AG20443 (cell line): ENCODE measurements at places on chromosomes 7 and 10.

GRCh38 chr7:95865716-95866371 is 93.5 kb downstream of the DYNC1I1 start:
- peak; percentile 26 for DNase-seq

DNA sequence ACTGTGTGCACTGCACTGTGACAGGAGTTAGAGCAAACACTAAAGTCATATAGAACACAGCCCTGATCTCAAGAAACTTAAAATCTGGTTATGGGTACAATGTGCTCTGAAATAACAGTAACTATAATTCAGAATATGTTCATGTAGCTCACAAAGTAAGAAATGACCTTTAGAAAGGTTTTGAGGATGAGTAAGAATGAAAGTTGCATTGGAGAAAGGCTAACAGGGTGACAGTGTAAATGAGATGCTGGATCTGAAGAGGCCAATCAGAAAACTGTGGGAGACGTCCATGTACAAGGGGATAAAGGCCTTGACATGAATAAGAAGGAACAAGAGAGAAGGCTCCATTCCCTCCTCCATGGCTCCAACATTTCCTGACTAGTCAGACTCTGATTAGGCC is 124.7 kb downstream of the GRM3 start:
- no peak for DNase-seq

- peak; percentile 34 for DNase-seq
Measured at GRCh38 chr7:93948106-93948505, 26.6 kb downstream of the GNG11 start.

DNA sequence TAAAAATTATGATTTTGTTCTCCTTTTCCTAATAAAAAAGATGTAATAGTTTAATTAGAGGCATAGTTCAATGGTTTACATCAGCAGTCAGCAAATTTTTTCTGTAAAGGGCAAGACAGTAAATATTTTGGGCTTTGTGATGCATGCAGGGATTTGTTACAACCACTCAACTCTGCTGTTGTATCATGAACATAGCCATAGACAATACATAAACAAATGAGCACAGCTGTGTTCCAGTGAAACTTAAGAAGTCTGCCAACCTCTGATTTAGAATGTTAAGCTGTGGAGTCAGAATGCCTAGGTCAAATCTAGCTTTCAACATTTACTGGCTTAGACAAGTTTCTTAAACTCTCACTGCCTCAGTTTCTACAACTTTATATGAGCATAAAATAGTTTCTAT is 31.6 kb downstream of the ASZ1 start:
- no peak for DNase-seq

GRCh38 chr10:42932735-42933447 is 144.0 kb upstream of the RET start:
- DNase-seq = peak; percentile 13

DNA sequence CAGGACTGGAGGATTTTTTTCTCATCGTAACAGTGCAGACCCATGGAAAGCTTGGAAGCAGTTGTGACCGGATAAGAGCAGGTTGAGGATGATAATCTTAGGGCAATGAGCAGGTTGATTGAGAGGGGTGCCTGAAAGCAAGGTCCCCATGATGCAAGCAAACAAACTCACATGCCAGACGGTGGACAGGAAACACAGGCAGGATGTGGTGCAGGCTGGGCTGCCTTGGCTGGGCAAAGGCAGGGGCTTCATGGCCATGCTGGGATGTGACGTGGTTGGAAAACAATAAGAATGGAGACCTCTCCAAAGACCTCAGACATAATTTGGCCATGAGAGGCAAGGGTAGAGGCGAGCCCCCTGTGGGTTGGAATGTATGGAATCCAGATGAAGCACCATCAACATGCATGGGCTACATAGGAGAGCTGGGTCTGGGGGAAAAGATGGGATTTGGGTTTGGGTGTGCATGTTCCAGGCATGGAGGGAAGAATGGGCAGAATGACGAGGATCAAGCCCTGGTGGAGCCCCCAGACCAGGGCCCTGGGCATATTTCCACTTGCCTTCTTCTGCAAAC is 58.3 kb downstream of the IKZF1 start:
- no peak for DNase-seq

DNA sequence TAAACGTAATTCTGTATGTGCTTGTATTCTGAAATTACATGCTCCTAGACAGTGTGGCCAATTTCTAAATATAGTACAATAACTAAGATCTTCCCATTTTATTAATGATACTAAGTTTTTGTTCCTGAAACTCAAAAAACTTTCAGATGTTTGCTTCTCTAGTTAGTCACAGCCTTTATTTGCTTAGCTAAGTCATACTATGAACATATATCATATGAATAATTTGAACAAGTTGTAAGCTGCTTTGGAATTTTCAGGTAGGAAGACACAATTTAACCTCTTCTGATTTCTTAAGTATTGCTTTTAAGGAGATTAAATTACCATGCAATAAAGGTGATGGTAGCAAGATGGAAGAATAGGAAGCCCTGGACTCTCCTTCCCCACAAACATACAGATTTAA is 148.7 kb downstream of the AMPH start:
- DNase-seq = no peak

DNA sequence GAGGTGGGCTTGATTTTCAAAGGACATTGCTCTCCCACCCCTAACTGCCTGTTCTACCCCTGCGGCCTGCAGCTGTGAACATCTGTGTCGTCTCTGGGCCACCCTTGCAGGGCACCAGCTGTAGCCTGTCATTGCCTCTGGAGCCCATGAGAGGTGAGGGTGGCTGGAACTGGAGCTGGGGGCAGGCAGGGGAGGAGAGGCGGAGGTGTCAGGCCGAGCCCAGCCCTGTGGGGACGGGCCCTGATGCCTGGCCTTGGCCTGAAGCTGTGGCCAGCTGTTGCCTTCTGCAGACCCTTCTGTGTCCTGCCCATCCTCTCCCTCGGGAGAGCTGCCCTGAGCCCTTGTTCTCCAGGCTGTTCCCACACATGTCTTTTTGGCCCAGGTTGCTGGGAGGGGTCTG is 44.5 kb downstream of the PALD1 start:
- DNase-seq = no peak

DNA sequence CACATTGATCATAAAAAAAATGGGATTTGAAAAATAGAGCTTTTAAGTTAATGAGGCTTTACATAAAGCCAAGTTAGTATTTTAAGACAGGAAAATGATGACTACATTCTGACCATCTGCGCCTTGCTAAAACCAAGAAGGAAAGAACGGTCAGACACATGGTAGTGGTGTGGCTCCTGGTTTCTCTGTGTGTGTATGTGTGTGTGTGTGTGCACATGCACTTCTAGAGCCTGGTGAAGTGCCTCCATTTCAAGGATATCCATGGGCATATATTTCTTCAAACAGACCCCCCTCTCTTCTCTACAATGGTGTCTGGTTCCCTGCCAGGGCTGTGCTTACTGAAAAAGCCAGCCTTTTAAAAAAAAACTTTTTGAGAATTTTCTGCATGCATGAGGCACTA is 80.9 kb downstream of the FRMPD2 start:
- no peak for DNase-seq

DNA sequence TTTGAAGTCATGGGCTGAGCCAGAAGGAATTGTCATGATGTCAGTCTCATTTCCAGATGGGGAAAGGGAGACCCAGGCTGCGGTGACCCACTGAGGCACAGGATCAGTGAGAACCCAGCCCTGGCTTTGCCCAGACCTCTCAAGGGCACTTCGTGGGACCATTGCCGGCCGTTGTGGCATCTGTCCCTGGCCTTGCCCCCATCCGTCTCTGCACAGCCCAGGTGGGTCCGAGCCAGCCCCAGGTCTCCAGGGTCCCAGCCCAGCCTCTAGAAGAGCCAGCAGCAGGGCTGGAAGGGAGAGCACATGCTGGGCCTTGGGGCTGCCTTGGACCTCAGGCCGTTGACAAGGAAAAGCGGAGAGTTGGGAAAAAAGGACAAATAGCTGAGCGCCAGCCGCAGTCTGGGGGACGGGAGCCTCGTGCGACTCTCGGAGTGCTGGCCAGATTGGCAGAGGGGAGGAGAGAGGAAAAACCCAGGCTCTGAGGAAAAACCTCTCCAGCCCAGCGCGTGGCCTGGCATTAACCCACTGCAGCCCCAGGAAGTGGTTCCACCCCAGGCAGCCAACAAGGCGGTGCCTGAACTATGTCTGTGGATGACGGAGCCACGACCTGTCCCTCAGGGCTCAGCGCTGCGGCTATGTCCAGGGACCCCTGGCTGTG is 30.2 kb downstream of the GRIFIN start:
- DNase-seq = no peak

GRCh38 chr7:16007911-16008310 is 321.4 kb upstream of the MEOX2 start:
- DNase-seq = no peak

DNA sequence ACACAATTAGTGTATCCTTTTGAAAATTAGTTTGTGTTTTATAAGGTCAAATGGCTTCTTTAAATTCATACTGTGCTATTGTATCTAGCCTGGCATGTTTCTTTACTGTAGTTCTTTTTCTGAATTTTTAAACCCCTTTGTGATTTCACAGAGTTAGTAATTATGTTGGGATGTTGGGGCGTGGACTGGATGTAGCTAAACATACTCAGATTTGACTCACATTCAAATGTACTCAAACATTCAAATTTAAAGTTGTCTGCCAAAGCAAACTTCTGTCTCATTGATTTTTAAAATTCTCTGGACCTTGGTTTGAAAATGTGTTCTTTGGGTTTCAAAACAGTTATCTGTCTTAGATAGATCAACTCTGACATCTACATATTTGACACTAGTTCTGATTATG is 7.2 kb upstream of the NRP1 start:
- DNase-seq = peak; percentile 32

- no peak for DNase-seq
Measured at GRCh38 chr10:108453166-108453565, 1288.7 kb upstream of the SORCS1 start.

- DNase-seq = peak; percentile 24
Measured at GRCh38 chr7:28957064-28957750, 923 bp downstream of the TRIL start.

DNA sequence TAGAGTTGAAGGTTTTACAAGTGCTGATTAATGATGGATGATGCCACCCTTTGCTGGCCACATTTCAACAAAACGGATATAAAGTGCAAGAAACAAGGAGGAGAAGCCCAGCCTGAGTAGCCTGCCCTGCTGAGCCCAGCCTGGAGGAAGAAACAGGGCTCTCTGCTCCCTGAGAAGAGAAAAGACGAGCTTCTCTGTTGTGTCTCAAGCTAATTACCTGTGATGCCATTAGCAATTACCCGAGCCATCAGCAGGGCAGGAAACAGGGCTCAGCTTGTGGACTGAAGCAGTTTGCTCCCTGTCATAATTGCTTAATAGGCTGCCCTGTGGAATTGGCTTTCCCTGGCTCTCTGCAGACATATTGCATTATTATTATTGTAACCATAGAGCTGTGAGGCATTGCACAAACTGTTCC is 709.3 kb upstream of the AUTS2 start:
- DNase-seq = peak; percentile 20

DNA sequence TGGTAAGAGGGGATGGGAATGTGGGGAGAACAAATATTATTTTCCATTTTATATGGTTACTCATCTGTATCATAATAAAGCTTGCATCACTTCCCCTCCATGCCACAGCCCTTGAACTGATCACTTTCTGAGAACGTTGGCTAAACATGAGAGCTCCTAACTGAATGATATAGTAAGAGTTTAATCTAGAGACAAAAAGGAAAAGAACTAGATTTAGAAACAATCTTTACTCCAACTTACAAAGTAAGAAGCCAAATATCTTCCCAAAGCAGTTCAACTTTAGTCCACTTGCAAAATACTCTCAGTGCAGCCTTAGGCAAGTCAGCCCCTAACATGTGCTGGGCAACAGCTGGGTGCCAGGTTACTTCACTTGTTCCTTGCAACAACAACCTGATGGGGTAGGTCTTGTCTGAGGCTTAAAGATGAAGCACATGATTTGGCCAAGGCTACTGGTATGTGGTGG is 20.3 kb downstream of the SMURF1 start:
- no peak for DNase-seq

GRCh38 chr7:116588225-116588624 is 63.4 kb downstream of the CAV1 start:
- peak; percentile 64 for DNase-seq

- no peak for DNase-seq
Measured at GRCh38 chr7:152663931-152664330, 12.0 kb downstream of the XRCC2 start.

GRCh38 chr10:11154849-11155498 is 137.3 kb downstream of the CELF2 start:
- no peak for DNase-seq

- no peak for DNase-seq
Measured at GRCh38 chr10:23643111-23643780, 204.4 kb downstream of the OTUD1 start.

GRCh38 chr10:22332116-22332692 is 11.3 kb downstream of the BMI1 start:
- no peak for DNase-seq

GRCh38 chr10:3312403-3312940 is 139.9 kb upstream of the PITRM1 start:
- no peak for DNase-seq

DNA sequence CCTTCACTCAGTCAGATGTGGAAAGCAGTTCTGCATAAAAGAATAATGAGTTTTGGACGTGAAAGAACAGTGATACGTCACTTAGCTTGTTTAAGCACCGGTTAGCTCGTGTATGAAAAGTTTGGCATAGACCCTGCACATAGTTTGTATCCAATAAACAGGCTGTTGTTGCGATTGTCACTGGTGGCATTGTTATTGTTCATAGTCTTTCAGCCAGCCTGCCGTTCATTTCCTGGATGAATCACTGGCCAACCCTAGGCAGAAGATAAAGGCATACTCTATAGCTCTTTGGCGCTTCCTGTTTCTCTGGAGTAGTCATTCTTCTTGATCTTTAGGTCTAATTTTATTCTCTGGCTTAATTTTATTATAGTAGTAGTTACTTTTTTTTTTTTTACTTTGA is 57.8 kb upstream of the ANKRD30A start:
- no peak for DNase-seq

GRCh38 chr10:125056161-125057132 is 103.9 kb downstream of the CTBP2 start:
- DNase-seq = no peak

DNA sequence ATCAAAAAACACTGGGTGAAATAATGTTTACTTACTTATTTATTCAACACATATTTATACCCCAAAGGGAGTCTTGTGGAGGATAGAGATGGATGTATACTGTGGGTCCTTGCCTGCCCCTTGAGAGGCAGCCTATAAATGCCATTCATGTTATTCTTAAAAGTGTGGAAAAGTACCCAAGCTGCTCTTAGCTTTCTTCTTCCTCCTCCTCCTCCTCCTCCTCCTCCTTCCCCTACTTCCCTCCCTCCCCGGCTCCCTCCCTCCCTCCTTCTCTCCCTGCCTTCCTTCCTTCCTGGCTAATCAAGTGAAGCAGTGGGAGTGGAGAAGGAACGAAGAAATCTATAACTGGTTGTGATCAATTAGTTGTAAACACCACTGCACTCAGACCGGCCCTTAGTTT is 21.2 kb upstream of the IGF2BP3 start:
- no peak for DNase-seq
